ENCODE measurements at places on chromosomes 6 and 20. TPM values are rescaled to one million over a fixed set of nuclear protein-coding genes. Genes with fewer than 3 reads are reported as not detected.

- H3K27ac ChIP-seq = no peak overlapping the region
- H3K4me3 ChIP-seq = no peak overlapping the region
- H3K27me3 ChIP-seq = peaks cover 5% of the 10 kb centered on the region
- H3K4me1 ChIP-seq = no peaks in the 10 kb centered on the region
- H3K36me3 ChIP-seq = no peaks in the 10 kb centered on the region
Measured at GRCh38 chr6:159108426-159108985, 60.7 kb upstream of the FNDC1 start.

The TREML2 gene
- not detected for total RNA-seq

GRCh38 chr6:21591446-21591845 lies 2.1 kb upstream of the SOX4 start:
- H3K4me1 ChIP-seq = peaks cover 7% of the 10 kb centered on the region
- H3K4me3 ChIP-seq = no peak overlapping the region
- H3K27ac ChIP-seq = no peak overlapping the region
- no peak for DNase-seq
- H3K27me3 ChIP-seq = no peaks in the 10 kb centered on the region

The GGTLC1 gene
- not detected for total RNA-seq

DNA sequence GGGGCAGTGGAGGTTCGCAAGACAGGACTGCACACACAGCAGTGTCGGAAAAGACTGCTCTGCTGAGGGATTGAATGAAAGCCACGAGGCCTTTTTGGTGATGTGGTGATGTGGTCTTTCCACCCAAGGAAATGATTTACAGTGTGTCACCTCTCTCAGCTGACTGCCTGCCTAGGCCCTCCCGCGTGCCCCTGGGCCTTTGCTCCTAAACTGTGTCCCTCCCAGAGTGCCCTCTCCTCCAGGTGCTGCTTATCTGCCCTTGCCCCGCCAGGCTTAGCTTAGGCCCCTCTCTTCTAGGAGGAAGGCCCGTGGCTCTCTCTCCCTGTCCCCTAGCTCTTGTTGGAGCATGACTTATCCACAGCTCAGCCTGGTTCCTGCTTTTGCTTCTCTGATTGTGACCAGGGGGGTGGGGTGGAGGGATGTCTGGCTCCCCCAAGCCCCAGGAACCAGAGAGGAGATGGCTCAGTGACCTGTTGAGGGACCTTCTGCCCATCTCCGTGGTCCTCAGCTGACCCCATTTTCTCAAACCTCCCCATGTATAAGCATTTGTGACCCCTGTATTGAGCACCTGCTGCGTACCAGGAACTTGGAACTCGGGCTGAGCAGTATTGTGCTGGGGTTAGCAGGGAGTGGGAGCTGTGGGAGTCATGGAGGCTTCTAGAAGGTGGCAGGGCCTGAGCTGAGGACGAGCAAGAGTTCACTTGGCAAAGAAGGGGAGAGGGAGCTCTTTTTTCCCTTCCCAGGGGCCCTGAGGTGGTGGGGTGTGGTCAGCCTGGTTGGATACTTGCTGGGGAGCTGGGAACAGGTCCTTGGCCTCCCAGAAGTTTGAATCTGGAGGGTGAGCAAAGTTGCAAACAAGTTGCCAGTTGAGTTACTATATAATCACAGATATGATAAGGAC lies 2.2 kb downstream of the SRC start:
- H3K36me3 ChIP-seq = no peaks in the 10 kb centered on the region
- H3K4me1 ChIP-seq = peaks cover 18% of the 10 kb centered on the region
- DNase-seq = no peak
- no peaks in the 10 kb centered on the region for H3K27me3 ChIP-seq
- no peak overlapping the region for H3K4me3 ChIP-seq

DNA sequence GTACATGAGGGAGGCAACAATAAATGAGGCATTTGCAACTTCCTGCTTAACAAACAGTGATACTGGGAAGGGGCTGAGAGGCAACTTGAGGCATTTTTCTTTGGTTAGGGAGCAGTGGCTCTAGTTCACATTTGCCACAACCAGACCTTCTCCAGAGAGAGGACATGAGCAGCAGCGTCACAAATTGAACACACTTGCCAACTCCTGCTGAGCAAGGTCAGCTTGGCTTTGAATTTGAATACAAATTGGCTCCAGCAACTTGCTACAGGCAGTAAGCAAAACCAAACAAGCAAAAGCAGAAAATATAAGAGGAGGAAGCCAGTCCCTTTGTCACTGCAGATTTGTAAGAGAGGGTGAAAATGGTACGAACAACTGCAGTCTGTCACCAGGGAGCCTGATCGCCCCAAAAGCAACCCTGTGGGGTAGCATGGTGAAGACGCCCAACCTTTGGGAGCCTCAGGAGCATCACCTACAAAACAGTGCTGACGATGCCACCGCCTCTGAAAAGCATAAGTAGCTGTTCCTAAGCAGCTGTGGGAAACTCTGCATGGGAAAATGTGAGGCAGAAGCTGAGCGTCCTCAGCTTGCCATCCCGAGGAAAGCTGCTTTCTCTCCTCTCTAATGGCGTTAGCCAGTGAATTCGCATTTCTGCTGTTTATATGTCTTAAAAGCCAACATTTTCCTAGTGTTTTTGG lies 378.7 kb downstream of the RNGTT start:
- DNase-seq = no peak
- H3K27ac ChIP-seq = no peak overlapping the region
- no peaks in the 10 kb centered on the region for H3K4me1 ChIP-seq
- peaks cover 2% of the 10 kb centered on the region for H3K27me3 ChIP-seq
- no peak overlapping the region for H3K4me3 ChIP-seq

- no peaks in the 10 kb centered on the region for H3K27me3 ChIP-seq
- no peak overlapping the region for H3K27ac ChIP-seq
- H3K36me3 ChIP-seq = no peaks in the 10 kb centered on the region
- no peak overlapping the region for H3K4me3 ChIP-seq
- no peak for DNase-seq
Measured at GRCh38 chr6:138227316-138227781, 9.1 kb upstream of the PBOV1 start.

The ESR1 gene
- total RNA-seq = 0.05 TPM

DNA sequence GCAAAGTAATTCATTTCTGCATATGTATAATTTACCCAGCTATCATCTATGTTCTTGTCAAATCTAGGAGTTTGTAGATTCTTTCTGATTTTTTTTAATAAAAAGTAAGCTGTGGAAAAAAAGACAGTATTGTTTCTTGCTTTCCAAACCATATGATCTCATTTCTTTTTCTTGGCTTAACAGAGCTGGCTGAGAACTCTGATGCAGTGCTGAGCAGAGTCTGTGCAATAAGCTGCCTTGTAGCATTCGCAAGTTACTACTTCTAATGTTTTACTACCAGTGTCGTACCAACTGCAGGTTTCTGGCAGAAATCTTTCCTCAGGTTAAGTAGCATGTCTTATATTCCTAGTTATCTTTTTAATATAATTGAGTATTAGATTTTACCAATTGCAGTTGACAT lies 15.6 kb downstream of the RRBP1 start:
- H3K4me3 ChIP-seq = no peak overlapping the region
- peak overlapping the region; percentile 10 for H3K27ac ChIP-seq
- H3K27me3 ChIP-seq = no peaks in the 10 kb centered on the region
- peak; percentile 52 for DNase-seq
- H3K4me1 ChIP-seq = peaks cover 43% of the 10 kb centered on the region

GRCh38 chr6:116730513-116730912 lies 35.0 kb downstream of the FAM162B start:
- DNase-seq = no peak
- H3K4me3 ChIP-seq = no peak overlapping the region
- no peaks in the 10 kb centered on the region for H3K27me3 ChIP-seq
- H3K27ac ChIP-seq = no peak overlapping the region
- H3K4me1 ChIP-seq = no peaks in the 10 kb centered on the region

The RAET1L gene
- not detected for total RNA-seq

The SAMD3 gene
- total RNA-seq = 0.45 TPM

DNA sequence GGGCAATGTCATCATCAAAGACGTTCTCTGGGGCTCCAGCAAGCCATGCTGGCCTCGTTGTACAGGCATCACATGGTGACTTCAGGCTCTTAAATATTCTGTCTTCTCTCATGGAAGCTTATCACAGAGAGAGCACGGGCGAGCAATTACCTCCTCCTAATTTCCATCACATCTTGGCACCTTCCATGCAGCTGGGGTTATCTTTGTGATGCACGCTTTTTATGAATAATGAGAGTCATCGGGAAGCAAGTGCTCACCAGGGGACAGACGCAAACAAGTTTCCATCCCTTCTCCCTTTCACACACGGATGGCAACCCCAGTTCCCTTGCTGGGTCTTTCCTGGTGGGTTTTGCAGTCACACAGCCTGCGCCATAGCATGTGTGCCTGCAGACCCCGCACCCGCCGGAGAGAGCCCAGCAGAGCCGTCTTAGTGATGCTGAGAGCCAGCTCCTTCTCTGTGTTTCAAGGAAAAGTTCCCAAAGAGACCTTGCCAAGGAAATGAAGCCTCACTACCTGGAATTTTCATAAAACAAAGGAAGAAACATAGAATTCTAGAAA lies 116.3 kb upstream of the AFDN start:
- DNase-seq = no peak
- H3K27me3 ChIP-seq = peaks cover 9% of the 10 kb centered on the region
- no peaks in the 10 kb centered on the region for H3K36me3 ChIP-seq
- H3K4me1 ChIP-seq = no peaks in the 10 kb centered on the region
- H3K4me3 ChIP-seq = no peak overlapping the region
- H3K27ac ChIP-seq = no peak overlapping the region

- H3K36me3 ChIP-seq = no peaks in the 10 kb centered on the region
- no peak for DNase-seq
- H3K4me3 ChIP-seq = no peak overlapping the region
- no peaks in the 10 kb centered on the region for H3K4me1 ChIP-seq
- H3K27me3 ChIP-seq = no peaks in the 10 kb centered on the region
Measured at GRCh38 chr6:123632641-123633040, 4.1 kb downstream of the TRDN start.

- H3K4me1 ChIP-seq = peaks cover 8% of the 10 kb centered on the region
- no peaks in the 10 kb centered on the region for H3K36me3 ChIP-seq
- peaks cover 37% of the 10 kb centered on the region for H3K27me3 ChIP-seq
- DNase-seq = no peak
- H3K27ac ChIP-seq = no peak overlapping the region
- no peak overlapping the region for H3K4me3 ChIP-seq
Measured at GRCh38 chr20:46213946-46214823, 94.1 kb downstream of the CDH22 start.

The KIFC1 gene
- 4.2 TPM for total RNA-seq

GRCh38 chr6:10276106-10276505 lies 138.8 kb downstream of the TFAP2A start:
- no peak overlapping the region for H3K4me3 ChIP-seq
- DNase-seq = peak; percentile 73
- H3K27ac ChIP-seq = no peak overlapping the region
- H3K4me1 ChIP-seq = no peaks in the 10 kb centered on the region
- H3K27me3 ChIP-seq = no peaks in the 10 kb centered on the region

The BCKDHB gene
- 18.4 TPM for total RNA-seq

GRCh38 chr6:139271056-139271455 lies 20.7 kb downstream of the TXLNB start:
- no peaks in the 10 kb centered on the region for H3K36me3 ChIP-seq
- no peak overlapping the region for H3K4me3 ChIP-seq
- peak; percentile 95 for DNase-seq

DNA sequence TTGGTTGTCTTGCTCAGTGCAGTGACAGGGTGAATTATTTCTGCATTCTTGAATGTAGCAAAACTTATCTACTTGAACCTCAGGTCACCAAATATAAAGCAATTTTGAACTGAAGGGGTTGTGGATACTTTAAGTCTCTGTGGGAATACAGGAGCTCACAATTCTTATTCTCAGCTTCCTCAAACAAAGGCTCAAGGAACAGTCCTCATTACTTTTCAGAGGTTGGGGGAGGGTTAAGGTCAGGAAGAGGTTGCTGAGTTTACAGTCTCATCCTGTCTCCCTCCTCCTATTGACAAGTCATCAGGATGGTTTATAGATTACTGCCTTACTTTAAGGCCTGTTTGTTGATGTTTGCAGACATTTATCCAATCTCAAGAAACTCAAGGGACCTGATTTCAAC lies 143.6 kb upstream of the SPACA1 start:
- peaks cover 37% of the 10 kb centered on the region for H3K27me3 ChIP-seq
- no peak overlapping the region for H3K4me3 ChIP-seq
- DNase-seq = no peak
- peaks cover 28% of the 10 kb centered on the region for H3K4me1 ChIP-seq
- no peak overlapping the region for H3K27ac ChIP-seq

- no peaks in the 10 kb centered on the region for H3K27me3 ChIP-seq
- no peaks in the 10 kb centered on the region for H3K36me3 ChIP-seq
- no peak overlapping the region for H3K4me3 ChIP-seq
- no peaks in the 10 kb centered on the region for H3K4me1 ChIP-seq
Measured at GRCh38 chr20:20259533-20259932, 108.4 kb upstream of the INSM1 start.

The TCP11 gene
- total RNA-seq = not detected

- no peak overlapping the region for H3K4me3 ChIP-seq
- no peak overlapping the region for H3K27ac ChIP-seq
- peaks cover 34% of the 10 kb centered on the region for H3K4me1 ChIP-seq
Measured at GRCh38 chr6:108650325-108650724, 89.6 kb downstream of the FOXO3 start.

DNA sequence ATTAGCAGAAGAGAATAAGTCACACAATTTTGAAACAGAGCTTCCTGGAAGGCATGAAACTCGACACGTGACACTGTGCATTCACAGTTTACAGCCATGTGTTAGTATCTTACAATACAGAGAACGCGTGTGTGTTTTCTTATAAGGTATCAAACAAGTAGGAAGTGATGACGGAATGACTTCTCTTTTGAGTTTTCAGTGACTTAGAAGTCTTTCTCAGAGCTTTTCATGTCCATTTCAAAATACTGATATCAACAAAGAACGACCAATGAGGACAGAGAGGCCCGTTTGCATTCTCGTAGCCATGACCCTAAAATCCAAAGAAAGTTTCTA lies 36.6 kb upstream of the DUSP22 start:
- no peak overlapping the region for H3K4me3 ChIP-seq
- H3K27ac ChIP-seq = no peak overlapping the region
- H3K36me3 ChIP-seq = no peaks in the 10 kb centered on the region
- H3K27me3 ChIP-seq = no peaks in the 10 kb centered on the region
- DNase-seq = no peak

DNA sequence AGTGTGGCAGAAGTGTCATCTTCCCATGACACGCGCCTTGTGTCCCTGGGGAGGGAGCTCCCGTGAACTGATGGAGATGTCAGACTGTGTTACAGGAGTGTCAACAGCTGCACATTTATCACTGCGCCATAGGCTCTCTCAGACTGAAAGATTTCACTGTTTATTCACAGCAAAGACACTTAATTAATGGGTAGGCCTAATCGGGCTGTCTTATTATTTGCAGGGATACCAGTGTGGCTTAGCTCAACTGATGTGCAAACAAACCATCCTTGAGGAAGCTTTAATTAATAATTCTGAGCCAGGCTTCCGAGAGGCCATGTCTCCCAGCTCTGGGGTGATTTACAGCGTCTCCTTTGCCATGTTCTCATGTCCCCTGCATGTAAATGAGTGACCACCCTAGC lies 771.0 kb downstream of the QKI start:
- no peaks in the 10 kb centered on the region for H3K36me3 ChIP-seq
- H3K27ac ChIP-seq = no peak overlapping the region
- H3K4me3 ChIP-seq = no peak overlapping the region
- DNase-seq = no peak

The HSPA12B gene
- total RNA-seq = not detected

All from astrocyte (in vitro differentiated cells and primary cell).